ENCODE measurements at places on chromosomes 6 and 20.

DNA sequence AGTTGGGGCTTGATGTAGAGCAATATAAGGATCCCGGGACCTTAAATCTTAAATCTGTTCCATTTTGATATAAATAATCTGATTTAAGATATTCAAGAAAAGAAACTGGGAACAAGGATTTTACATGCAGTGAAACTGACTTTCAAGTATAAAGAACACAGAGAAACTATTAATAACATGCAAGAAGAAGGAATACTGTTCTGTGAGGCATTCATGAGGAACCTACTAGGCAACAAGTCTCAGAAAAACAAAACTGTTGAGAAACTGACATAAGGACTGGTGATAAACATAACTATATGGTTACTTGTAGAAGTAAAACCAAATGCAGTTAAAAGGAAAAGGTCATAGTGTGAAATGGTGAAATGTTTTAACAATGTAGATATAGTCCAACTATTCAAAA, 15.8 kb downstream of the HDDC2 start:
- no peak for DNase-seq

- DNase-seq, result no peak
Measured at GRCh38 chr6:31351033-31351380, 6.0 kb downstream of the HLA-B start.

DNA sequence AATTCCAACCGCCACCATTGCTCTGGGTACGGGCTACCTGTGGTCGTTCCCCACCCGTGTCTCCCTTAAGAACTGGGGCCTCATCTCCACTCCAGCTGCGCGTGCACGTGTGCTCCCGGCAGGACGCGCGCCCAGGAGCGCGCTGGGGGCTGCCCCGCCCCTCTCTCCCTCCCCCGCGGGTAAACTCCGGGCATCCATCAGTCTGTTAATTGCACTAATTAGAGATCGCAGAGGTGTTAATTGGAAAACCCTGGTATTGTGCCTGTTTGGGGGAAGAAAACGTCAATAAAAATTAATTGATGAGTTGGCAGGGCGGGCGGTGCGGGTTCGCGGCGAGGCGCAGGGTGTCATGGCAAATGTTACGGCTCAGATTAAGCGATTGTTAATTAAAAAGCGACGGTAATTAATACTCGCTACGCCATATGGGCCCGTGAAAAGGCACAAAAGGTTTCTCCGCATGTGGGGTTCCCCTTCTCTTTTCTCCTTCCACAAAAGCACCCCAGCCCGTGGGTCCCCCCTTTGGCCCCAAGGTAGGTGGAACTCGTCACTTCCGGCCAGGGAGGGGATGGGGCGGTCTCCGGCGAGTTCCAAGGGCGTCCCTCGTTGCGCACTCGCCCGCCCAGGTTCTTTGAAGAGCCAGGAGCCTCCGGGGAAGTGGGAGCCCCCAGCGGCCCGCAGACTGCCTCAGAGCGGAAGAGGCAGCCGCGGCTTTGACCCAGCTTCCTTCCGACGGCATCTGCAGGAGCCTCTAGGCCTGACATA, 14.4 kb downstream of the FOXP4 start:
- peak; percentile 89 for DNase-seq

GRCh38 chr6:23952245-23952644, 173.8 kb upstream of the NRSN1 start:
- no peak for DNase-seq

- no peak for DNase-seq
Measured at GRCh38 chr6:136007345-136007744, 155.8 kb downstream of the PDE7B start.

DNA sequence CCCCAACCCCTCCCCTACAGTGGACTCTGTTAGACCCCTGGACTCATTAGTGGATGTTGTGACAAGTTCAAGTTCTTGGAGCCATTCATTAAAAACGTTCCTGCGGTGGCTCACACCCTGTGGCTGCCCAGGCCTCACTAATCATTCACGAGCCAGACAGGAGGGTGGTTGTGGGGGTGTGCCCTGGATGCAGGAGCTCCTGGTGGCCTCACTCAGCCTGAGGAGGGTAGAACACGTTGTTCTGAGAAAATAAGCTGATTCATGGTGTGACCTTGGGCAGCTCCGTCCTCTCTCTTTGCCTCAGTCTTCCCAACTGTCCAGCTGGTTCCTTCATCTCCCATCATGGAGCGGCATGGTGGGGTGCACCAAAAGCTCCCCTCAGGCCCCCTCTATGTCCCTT, 16.7 kb downstream of the SLC13A3 start:
- no peak for DNase-seq

GRCh38 chr6:6749702-6750491, 161.4 kb downstream of the LY86 start:
- DNase-seq, result no peak

GRCh38 chr6:144305985-144306384, 20.9 kb downstream of the UTRN start:
- no peak for DNase-seq

- DNase-seq, result no peak
Measured at GRCh38 chr6:150600010-150600300, 270 bp downstream of the PLEKHG1 start.

- DNase-seq, result no peak
Measured at GRCh38 chr6:11947575-11947974, 64.5 kb upstream of the HIVEP1 start.

GRCh38 chr6:14231071-14231483, 113.5 kb downstream of the CD83 start:
- no peak for DNase-seq

DNA sequence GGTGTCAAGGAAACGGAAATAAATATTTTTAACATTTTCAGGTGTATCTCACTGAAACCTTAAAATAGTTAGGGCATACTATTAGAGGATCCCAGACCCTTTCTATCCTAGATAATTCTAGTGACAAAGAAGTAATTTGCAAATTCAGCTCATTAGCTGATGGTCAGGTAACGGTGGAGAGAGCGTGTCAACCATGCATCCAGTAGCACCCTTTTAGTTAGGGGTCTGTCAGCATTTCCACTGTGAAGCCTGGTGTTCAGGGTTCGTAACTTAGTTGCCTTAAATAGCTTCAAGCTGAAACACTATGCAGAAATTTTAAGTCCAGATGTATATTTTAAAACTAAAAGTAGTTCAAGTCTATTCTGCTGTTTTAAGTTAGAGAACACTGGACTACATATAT, 48.5 kb upstream of the SUPT3H start:
- no peak for DNase-seq

GRCh38 chr20:53080969-53081871, 109.1 kb downstream of the TSHZ2 start:
- DNase-seq, result no peak

DNA sequence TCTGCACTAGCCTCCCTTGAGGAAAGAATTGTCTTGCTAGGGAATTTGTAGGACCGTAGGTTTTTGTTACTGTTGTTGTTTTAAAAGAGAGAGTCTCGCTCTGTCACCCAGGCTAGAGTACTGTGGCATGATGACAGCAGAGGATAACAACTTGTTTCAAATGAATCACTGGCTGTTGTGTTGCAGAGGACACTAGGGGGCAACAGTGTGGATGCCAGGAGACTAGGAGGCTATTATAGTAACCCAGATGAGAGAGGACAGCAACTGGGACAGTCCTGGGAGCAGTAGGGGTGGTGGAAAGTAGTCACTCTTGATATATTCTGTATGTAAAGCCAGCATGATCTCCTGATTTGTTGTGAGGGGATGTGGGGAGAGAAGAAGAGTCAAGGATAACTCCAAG, 41.8 kb upstream of the LAMA4 start:
- DNase-seq, result no peak

DNA sequence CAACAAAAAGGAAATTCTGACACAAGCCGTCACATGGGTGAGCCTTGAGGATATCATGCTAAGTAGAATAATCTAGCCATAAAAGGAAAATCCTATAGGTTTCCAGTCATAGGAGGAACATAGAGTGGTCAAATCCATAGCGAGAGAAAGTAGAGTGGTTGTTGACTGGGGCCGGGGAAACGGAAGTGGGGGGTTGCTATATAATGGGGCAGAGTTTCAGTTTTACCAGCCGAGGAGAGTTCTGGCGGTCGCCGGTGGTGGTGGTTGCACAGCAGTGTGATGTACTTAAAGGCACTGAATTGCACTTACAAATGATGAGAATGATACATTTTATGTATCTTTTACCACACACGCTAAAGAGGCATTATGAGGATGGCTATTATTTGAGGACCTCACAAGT, 4.9 kb downstream of the GPR31 start:
- DNase-seq, result no peak

GRCh38 chr20:39986173-39986904, 702.7 kb downstream of the MAFB start:
- DNase-seq, result no peak

DNA sequence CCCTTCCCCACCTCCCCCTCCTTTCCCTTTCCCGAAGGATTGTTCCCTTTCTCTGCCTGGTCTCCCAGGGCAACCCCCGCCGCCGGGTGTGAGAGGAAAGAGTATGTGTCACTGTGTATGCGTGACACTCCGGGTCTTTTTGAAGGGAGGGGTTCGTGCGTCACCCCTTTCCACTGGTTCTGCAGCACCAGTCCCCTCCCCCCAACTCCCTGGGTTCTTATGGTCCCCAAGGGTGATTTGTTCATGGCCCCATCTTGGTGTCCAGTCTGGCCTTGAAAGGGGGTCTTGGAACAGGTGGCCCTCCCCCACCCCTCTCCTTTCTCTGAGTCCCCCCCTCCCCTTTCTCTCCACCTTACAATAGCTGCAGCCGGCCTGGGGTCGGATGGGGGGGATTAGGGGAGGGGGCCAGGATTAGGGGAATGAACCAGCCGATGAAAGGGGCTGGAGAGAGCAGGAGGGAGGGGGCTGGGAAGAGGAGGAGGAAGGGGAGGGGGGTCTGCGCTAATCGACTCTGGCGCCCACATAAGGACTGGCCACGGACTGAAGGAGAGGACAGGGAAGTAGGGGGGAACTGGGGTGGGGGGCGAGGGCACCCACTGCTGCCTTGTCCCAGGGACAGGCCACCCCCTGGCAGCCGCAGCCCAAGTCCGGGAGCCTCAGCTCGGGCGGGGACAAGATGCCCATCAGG, 1.3 kb upstream of the RING1 start:
- no peak for DNase-seq

GRCh38 chr6:24394780-24395437, 7.8 kb upstream of the MRS2 start:
- no peak for DNase-seq

DNA sequence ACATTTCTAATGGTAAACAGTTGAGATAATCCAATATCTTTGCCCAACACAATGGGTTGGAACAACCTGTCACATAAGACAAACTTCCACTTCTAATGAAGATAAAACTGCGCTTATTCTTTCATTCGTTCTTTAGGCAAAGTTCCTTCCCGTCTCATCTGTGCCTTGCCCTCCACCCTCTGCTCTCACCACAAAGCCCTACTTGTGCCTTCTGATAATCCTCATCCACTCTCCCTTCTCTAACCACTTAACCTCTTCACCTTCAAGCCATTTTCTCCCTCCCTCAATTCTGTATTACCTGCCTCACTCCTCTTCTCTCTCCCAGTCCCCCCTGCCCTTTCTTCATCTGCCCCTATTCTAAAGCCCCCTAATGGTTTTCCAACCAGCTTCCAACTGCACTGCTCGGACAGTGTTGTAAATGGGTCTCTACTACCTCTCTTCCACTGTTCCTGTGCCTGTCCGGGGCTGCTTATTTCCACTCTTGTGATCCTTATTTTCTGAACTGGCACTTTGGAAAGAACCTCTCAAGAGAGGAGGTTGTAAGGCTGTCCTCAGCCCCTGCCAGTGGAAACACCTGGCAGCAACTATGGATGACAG, 62.9 kb upstream of the MYB start:
- DNase-seq, result no peak

GRCh38 chr6:158697811-158698210, 48.0 kb downstream of the SYTL3 start:
- DNase-seq, result no peak

DNA sequence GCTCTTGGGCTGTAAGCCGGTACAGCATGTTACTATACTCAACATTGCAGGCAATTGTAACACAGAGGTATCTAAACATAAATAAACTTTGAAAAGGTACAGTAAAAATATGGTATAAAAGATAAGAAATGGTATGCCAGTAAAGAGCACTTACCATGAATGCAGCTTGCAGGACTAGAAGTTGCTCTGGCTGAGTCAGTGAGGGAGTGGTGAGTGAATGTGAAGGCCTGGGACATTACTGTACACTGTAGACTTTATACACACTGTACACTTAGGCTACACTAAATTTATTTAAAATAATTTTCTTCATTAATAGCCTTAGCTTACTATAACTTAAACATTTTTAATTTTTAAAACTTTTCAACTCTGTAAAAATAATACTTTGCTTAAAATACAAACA, 37.8 kb upstream of the ANKEF1 start:
- no peak for DNase-seq

GRCh38 chr6:79040083-79040482, 38.0 kb downstream of the PHIP start:
- DNase-seq, result peak; percentile 2

GRCh38 chr6:130890521-130890971, 63.3 kb downstream of the SMLR1 start:
- DNase-seq, result no peak

GRCh38 chr6:91926827-91927226, 1340.0 kb upstream of the MAP3K7 start:
- no peak for DNase-seq

GRCh38 chr20:58160451-58161061, 67.9 kb downstream of the ANKRD60 start:
- no peak for DNase-seq

GRCh38 chr6:132107896-132108295, 156.7 kb upstream of the CCN2 start:
- DNase-seq, result no peak

DNA sequence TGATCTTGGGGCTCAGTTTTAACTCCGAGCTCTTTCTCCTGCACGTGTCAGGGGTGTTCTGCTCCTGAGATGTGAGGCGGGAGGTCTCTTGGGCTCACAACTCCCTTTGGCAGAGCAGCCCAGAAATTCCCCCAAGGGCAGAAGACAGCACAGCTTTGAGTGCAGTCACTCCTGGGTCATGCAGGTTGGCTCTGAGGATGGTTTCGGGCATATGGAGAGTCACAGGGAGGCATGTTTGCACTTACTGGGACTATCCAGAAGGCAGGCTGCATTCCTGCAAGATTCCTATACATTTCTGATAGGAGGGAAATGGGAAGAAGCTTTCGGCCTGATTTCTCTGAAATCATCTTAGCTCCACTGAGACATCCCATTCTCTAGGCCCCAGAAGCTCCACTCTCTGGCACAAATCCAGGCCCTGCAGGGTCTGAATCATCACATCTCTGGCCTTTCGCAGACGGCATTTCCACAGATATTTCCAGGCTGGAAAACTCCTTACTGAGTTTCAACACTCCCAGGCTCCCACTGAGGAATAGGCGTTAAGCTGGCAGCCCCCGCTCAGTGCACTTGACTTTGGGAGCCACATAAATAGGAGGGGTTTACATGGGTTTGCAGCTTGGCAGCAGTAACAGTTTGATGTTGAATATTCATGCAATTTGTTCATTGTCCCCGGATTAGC, 39.7 kb downstream of the AGPAT4 start:
- DNase-seq, result no peak

GRCh38 chr6:101777646-101778045, 384.1 kb downstream of the GRIK2 start:
- DNase-seq, result no peak

Measured in GM12891 (cell line).